ENCODE measurements at places on chromosomes 6 and 20.

DNA sequence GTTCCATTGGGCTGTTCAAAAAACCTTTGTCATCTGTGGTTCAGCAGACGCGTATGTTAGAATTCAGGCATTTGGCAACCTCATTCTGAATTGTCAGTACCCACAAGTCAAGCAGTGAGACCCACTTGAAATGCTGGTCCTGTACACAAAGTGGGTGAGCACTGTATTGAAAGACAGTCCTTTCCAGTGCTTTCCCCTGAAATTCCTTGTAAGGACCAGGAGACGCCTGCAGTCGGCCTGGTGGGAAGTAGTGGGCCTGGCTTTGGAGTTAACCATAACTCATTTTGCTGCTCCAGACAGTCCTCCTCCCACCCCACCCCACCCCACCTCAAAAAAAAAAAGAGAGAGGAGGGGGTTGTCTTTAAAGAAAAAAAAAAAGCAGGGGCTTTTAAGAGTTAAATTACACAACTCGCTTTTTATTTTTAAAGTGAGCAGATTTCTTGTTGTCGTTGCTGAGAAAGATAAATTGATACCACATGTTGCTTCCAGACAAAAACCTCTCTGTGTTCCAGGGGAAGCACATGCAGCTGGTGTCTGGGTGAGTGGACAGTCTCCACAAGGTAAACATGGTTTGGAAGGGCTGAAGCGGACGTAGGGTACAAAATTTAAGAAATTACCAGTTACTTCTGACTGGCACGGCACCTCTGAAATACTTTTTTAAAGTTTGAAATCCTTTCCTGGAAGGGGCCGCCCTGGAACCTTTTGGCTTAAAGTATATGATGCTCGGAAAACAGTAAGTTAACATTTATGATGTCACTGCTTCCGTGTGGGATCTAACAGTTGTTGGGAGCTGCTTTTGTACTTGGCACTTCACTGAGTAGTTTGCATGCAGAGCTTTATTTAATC lies 95.3 kb downstream of the FOXO3 start:
- no peak for DNase-seq

GRCh38 chr6:5497896-5498578 lies 236.7 kb downstream of the FARS2 start:
- no peak for DNase-seq

- DNase-seq: no peak
Measured at GRCh38 chr6:8084586-8084985, 17.8 kb downstream of the EEF1E1 start.

- no peak for DNase-seq
Measured at GRCh38 chr6:124995645-124996325, 33.5 kb downstream of the RNF217 start.

- no peak for DNase-seq
Measured at GRCh38 chr6:168563656-168564055, 122.7 kb downstream of the SMOC2 start.

GRCh38 chr6:148760258-148760534 lies 13.4 kb downstream of the UST start:
- DNase-seq: no peak

- DNase-seq: no peak
Measured at GRCh38 chr20:43392561-43392960, 65.1 kb upstream of the SRSF6 start.

DNA sequence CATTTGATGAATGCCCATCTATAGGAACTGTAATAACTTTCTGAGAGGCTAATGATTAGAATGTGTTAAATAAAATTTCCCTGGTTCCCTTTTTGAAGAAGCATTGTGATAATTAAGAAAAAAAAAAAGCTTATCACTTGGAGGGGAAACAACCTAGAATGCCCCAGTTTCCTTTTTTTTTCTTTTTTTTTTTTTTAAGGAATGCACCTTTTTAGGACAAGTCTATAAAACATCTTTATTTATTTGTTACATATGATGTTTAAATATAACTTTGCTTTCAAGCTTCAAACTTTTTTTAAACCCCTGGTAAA lies 7.3 kb upstream of the MRPS10 start:
- DNase-seq: no peak

DNA sequence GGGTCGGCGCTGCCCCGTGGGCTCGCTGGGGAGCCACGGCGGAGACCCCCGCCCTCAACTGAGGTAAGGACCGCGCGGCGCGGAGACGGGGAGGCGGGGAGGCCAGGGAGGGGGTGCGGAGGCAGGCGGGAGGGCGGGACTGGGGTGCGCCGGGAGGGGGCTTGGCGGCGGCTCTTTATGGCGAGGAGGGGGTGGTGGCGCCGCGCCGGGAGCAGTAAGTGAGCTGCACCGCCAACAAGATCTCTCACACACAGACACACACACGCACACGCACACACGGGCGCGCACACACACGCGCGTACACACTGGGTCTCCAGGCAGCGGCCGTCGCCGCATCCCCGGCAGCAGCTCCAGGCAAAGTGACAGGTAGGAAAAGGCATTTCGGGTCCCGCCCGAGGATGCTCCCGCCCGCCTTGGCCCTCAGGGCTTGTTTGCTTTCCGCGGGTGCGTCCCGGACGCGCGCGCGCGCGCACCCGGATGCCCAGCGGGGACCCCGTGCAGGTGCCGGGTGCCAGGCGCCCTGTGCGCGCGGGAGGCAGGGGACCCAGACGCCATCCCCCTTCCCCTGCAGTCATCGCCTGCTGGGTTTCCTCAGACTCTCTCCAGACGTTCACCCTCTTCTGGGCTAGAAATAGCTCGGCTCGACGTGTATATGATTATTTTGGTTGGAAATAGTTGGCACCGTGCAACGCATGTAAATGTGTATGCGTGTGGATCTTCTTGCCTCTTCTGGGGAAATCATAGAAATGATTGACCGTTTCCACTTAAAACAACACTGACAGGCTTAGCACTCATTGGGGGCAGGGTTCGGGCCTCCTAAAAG lies at the start of gene PLCB4:
Gene PLCB4, plus strand, starts transcription at position 247 of the 823 bp plus-strand sequence. CDS start 238,728 bp downstream, outside the sequence.
- DNase-seq: peak; percentile 65

- no peak for DNase-seq
Measured at GRCh38 chr6:7439228-7439627, 49.6 kb downstream of the RIOK1 start.

DNA sequence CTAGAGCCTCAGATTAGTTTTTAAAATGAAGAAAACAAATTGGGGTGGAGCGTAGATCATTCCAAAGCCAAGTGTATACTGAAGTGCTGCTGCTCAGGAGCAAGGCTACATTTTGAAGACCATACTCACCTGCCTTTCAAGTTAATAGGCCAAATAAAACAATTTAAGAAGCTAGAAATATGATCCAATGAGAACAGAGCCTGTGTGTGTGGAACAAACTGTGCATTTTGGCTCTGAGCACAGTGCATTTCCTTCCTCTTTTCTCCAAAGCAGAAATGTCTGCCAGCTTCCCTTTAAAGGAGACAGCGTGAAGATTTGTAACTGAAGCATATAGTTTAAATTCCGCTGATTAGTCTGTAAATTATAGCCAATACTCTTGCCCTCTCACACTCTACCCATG lies 3.2 kb upstream of the IFNGR1 start:
- DNase-seq: no peak

DNA sequence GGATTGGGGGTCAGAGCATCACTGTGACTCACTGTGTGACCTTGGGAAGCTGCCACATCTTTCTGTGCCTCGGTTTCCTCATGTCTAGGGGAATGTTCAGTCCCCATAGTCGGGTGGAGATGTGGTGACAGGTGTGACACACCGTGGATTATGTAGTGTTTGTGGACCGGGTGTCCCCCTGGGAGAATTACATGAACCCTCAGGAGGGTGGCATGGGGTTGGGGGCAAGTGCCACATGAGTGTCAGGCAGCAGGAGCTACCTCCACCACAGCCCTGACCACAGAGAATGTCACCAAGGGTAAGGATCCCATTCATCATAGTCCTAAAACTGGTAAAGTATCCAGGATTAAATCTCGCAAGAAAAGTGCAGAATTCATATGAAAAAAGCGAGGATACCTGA lies 23.2 kb downstream of the SUN5 start:
- DNase-seq: no peak

- DNase-seq: no peak
Measured at GRCh38 chr6:26534681-26535465, 3.3 kb upstream of the HMGN4 start.

DNA sequence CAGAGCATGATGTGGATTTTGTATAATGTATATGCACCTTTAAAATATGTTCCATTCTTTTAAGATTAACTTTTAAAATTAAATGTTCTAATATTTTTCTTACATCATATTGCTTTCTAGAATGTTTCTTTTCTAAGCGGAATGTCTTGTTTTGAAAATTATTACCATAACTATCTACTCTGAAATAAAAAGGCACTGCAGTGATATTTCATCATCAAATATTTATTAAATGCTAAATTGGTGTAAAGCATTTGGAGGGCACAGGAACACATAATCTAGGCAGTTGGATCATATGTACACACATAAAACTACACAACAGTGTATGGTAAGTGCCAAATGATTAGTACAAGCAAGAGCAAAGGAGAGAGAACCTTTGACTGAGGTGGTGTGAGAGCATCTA lies 13.8 kb downstream of the BICRAL start:
- DNase-seq: no peak

GRCh38 chr6:132730560-132730959 lies 16.7 kb upstream of the VNN1 start:
- no peak for DNase-seq

DNA sequence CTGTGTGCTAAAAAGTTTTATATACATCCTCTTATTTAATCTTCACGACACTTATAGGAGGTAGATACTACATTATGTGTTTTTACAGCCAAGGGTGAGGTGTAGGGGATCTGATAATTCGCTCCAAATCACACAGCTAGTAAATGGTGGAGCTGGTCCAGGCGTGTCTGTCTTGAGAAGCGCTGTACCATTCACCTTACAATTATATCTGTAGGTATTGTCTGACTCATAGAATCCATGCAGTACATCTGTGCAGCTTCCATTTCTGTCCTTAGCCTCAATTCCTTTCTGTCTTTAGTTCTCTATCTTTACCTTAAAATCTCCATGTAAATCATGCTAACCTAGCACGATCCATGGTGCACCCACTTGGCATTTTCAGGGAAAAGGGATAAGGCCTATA lies 120.7 kb downstream of the CARMIL1 start:
- no peak for DNase-seq

- peak; percentile 20 for DNase-seq
Measured at GRCh38 chr20:18288749-18289267, 481 bp downstream of the ZNF133 start.

- no peak for DNase-seq
Measured at GRCh38 chr6:124131259-124131658, 327.6 kb downstream of the NKAIN2 start.

GRCh38 chr6:119986934-119987549 lies 637.5 kb upstream of the MAN1A1 start:
- DNase-seq: peak; percentile 5

DNA sequence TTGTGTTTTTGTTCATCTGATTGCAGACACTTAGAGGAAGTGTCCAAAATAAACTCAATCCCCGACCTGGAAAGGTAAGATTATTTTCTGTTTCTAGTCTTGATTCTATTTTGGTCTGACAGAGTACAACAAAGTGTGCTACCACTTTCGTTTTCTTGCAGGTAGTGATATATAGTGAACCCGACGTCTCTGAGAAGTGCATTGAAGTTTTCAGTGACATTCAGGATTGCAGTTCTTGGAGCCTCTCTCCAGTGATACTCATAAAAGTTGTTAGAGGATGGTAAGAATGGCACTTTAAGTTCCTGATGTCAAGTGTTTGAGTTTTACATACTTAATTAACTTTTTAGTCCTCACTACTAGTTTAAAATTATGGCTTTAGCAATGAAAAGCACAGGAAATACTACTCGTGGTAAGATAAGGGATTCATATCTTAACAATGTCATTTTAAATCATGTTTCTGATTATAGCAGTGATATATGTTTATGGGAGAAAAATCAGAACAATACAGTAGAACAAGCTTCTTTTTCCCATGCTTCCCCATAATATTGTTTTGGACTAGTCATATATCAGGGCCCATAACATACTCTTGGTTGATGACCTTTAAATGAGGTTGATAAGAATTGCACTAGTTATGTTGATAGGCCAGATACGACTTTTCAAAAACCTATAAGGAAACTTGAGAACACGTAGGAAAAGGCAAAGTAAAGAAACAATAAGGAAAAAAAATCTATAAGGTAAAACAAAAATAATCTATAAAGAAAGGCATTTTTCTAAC lies 104.0 kb downstream of the RTN4IP1 start:
- DNase-seq: no peak

- no peak for DNase-seq
Measured at GRCh38 chr20:57959589-57959988, 249.8 kb upstream of the PMEPA1 start.

- no peak for DNase-seq
Measured at GRCh38 chr6:45293306-45293705, 34.8 kb upstream of the RUNX2 start.

DNA sequence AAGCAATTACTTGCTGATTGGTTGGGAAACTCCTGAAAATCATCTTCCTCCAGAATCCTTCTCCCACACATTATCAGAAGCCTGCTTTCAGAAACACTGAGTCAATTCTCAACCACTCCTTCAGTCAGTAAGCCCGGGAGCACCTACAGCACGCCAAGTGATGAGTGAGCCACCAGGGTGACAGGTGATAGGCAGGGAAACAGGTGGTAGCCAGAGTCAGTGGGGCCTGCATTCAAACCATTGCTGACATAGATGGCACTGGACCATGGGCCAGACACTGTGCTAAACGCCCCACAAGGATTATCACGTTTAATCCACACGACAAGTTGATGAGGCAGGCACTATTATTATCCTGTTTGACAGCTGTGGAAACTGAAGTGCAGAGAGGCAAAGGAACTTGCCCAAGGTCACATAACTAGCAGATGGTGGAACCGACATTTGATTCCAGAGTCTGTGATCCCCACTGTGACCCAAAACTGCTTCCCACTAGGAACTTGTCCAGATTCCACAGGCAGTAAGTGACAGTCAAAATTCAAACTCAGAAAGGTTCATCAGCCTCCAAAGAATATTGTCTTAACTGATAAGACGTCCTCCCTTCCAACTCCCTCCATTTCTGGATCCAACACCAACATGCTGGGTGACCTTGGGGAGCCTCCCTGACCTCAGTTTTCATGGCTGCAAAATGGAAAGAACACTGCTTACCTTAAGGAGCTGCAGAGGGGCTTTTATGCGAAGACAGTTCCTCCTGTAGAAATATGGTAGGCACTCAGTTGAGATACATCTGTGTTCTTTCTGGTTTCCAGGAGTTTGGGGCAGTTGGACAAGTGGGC lies 23.9 kb upstream of the TOP1 start:
- DNase-seq: no peak

DNA sequence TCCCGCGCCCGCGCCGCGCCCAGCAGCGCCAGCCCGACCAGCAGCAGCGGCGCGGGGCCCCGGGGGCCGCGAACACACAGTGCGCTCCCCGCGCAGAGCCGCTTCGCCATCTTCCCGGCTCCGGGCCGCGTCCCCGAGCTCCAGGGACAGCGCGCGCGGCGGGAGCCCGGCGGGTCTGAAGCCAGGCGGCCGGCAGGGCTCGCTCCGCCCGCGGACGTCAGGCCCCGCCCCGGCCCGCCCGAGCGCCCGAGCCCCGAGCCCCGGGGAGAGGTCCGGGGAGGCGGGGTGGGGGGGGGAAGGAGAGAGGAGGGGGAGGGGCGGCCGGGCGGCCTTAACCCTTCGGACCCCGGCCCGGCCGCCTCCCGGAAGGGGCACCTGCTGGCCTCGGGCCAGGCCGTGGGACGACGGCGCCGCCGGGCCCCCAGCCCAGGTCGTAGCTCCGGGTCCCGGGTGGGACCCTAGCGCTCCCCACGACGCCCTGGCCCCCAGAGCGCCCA lies at the start of gene LAMA5:
Gene LAMA5, minus strand, starts transcription at position 177 of the 497 bp plus-strand sequence. Its CDS starts 67 bp downstream, at position 110.
- DNase-seq: peak; percentile 88
